Activated CD4-positive, alpha-beta T cell treated with anti-CD3 and anti-CD28 coated beads, Interleukin-2, amount 10 ng/mL, durations not matched to agents 7 days and 5 days (primary cell): ENCODE measurements at places on chromosomes 5 and 9. TPM values are rescaled to one million over a fixed set of nuclear protein-coding genes. Genes with fewer than 3 reads are reported as not detected.

The KCNV2 gene
- not detected for total RNA-seq

The GRIN1 gene
- total RNA-seq = not detected

The PAX5 gene
- total RNA-seq = 0.12 TPM

The ZDHHC21 gene
- total RNA-seq = 7.9 TPM

The OR1J2 gene
- not detected for total RNA-seq

DNA sequence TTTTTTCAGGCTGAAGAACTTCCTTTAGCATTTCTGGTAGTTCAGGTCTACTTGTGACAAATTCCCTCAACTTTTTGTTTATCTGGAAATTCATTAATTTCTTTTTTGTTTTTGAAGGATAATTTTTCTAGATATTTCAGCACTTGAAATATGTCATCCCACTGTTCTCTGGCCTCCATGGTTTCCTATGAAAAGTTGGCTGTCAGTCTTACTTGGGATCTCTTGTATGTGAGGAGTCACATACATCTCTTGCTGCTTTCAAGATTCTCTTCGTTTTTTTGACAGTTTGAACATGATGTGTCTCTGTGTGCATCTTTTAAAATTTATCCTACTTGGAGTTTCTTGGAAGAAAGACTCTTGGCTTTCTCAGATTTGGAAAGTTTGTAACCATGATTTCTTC is 79.5 kb downstream of the RIC1 start:
- DNase-seq = no peak

DNA sequence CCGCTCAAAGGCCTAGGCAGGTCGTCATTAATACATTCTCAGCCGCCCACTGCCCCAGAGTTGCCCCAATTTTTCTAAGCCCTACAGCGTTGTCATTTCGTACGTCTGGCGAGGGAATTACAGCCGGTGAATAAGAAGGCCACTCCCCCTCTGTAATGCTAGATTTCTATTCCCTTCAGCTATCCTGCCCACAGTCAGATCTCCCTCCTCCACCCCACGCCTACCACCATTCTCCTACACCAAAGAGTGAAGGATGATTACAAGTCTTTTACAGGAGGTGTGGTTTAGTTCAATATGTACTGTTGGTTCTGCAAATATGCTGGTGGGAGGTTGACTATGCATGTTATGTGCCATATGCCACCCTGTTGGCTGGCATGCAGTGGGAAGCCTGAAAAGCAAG is 83.7 kb upstream of the SMIM15 start:
- DNase-seq = no peak

GRCh38 chr5:138640646-138641254 is 65.5 kb upstream of the HSPA9 start:
- no peak for DNase-seq

DNA sequence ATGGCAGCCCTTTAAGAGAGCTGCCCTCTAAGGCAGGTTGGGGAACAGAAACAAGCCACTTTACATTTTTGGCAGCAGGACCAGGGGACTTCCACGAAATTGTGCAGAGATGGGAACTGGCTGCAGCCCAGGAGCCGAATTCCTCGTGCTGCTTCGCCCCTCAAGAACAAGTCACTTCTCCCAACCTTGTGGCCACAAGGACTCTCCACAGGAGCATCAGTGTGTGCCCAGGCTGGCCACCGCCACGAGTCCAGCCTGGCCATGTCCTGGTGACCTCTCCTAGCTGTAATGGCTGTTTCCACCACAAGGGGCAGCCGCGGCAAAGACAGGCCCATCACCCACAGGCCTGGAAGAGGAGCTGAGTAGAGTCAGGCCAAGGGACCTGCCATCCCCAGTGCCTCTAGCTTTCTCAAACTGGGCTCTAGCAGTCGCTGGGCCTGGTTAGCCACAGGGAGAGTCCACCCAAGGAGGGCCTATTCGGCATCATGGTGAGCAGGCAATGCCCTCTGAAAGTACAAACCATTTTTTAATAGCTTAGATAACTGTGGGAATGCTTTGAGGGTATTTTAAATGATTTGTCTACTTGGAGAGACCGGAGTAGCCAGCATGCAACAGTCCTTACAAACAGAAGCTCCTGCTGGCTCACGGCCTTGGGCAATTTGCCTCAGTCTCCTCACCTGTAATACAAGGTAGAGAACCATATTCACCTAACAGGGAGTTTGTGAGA is 129.0 kb downstream of the COL23A1 start:
- DNase-seq = peak; percentile 52

GRCh38 chr5:178793696-178794095 is 63.2 kb upstream of the ZNF354A start:
- DNase-seq = no peak

DNA sequence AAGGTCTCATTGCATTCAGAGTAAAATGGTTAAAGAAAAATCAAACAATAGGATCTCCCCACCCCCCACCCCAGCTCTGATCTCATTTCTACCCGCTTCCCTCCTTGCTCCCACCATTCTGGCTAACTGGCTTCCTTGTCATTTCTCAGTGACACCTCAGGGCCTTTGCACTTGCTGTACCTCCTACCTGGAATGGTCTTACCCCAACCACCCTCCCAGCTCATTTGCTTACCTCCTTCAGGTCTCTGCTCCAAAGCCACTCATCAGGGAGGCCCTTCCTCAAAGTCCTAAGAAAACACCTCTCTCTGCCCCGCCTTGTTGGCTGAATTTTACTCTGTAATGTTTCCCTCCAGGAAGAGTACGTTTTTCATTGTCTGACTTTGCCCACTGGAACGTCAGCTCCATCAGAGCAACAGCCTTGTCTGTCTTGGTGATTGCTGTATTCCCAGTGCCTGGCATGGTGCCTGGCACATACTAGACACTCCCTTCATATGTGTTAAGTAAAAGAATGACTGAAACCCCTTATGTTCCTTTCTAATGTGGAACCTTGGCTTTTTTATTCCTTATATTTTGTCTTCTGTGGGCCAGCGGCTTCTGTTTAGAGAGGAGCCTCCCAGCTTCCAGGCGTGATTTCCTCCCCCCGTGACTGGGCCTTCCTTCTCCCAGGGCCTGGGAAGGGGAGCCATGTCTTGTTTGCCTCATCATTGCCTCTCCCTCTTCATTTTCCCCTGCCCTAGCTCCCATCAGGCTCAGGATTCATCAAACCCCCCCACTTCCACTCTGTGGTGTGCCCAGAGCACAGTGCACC is 26.9 kb downstream of the NEURL1B start:
- no peak for DNase-seq

DNA sequence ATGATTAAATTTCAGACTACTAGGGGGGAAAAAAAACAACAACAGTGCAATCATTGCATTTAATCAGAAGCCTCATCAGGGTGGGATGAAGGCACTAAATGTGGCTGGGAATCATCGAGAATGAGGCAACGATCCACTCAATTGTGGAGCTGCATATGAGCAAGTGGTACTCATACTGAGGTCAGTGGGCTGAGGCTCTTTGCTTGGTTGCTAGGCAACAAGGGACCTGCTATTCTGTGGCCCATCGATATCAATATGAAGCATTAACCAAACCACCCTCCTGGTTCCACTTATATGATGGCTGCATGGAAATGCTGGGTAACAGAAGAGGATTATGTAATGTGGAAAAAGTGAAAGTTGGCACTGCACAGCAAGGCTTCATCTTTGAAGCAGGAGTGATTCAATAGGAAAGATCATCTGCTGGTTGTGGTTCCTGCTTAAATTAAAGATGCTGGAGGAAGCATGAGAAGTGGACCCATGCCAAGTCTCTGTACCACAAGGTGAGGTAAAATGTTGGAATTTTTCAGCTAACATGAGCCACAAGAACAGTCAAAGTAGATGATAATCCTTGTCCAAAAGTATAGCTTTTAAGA is 159.8 kb upstream of the HMHB1 start:
- no peak for DNase-seq

GRCh38 chr5:167294882-167295680 is 996.4 kb upstream of the WWC1 start:
- no peak for DNase-seq

GRCh38 chr9:84366683-84367082 is 26.1 kb upstream of the SLC28A3 start:
- no peak for DNase-seq

GRCh38 chr9:107375651-107376369 is 92.7 kb downstream of the RAD23B start:
- DNase-seq = no peak
